COR-L47 (cell line): ENCODE measurements at places on chromosomes 3 and 15.

- no peak for DNase-seq
Observed at GRCh38 chr15:35208353-35208752, 123.3 kb upstream of the NANOGP8 start.

- no peak for DNase-seq
Observed at GRCh38 chr15:88776646-88777045, 26.6 kb upstream of the ACAN start.

GRCh38 chr3:183226333-183226890 lies 26.6 kb upstream of the B3GNT5 start:
- DNase-seq: no peak

- DNase-seq: no peak
Observed at GRCh38 chr15:93001881-93002280, 87.1 kb downstream of the RGMA start.

DNA sequence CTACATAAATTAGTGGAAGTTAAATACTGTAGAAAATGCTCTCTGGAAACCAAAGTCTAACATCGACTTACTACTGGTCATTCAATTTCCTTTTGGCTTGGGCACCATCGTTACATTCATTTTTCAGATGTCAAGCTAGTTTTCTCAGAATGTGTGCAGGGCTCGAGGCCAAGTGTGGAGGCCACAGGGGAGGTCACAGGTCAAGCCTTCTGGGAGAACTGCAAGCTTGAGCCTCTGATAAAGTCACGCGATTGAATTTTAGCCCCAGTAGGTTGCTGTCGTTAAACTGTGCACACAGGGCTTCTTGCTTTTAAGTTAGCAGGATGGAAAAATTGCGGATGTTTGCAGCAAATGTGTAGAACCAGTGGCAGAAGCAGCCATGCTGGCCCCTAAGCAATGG lies 182.2 kb downstream of the APBA2 start:
- DNase-seq: no peak

DNA sequence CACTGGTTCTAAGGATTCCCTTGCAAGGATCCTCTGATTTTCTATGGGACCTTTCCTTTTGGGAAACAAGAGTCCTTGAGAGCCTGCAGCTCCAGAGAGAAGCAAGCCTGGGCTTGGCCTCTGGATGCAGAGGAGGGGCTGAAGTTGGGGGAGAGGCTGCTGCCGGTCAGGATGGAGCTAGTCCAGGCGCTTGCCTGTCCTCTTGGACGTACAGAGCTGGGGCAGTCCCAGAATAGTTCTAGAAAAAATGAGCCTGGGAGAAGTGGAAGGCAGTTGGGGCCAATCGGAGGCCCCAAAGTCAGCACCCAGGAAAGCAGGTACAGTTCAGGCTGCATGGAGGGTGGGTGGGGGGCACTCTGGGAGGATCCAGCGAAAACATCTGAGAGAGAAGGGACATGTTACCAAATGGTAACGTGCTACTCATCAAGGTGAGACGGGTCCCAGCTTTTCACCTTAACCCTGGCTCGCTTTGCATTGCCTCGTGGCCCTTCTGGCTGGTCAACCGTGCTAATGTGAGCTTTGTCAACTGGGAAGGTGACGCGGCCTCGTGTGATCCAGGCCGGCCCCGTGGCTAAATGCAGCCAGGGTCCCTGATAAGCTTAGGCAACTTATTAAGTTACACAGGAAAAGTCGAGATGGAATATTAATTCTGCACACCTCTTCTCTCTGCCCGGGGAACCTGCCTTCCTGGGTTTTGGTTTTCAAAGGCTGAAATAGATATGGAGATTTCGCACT lies 38.7 kb upstream of the MAGEF1 start:
- no peak for DNase-seq

DNA sequence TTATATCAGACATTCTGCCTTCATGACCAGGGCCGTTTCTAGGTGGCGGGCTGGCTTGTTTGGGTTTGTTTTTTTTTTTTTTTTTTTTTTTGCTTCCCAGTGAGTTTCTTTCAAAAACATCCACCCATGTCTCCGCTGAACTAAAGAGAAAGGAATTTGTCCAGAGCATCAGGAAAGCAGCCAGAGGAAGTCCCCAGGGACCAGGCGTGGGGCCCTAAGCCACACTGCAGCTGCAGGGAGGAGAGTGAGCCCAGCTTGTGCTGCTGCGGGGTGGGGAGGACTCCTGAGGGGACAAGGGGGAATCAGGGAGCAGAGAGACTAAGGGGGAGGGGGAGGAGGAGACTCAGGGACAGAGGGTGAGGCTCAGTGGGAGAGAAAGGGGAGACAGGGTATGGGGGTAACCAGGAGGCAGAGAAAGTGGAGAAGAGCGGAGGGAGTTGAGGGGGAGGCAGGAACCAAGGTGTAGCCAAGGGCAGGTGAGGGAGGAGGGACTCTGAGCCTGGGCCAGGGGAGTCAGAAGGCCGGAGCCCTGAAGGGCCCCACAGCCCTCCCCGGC lies 49.5 kb downstream of the CYP11A1 start:
- DNase-seq: no peak

- DNase-seq: no peak
Observed at GRCh38 chr15:100174904-100175275, 166.9 kb downstream of the ADAMTS17 start.
